B cell (primary cell): ENCODE measurements at places on chromosomes 3 and 15.

- no peak for DNase-seq
Measured at GRCh38 chr3:187183903-187184302, 13.4 kb upstream of the RTP1 start.

DNA sequence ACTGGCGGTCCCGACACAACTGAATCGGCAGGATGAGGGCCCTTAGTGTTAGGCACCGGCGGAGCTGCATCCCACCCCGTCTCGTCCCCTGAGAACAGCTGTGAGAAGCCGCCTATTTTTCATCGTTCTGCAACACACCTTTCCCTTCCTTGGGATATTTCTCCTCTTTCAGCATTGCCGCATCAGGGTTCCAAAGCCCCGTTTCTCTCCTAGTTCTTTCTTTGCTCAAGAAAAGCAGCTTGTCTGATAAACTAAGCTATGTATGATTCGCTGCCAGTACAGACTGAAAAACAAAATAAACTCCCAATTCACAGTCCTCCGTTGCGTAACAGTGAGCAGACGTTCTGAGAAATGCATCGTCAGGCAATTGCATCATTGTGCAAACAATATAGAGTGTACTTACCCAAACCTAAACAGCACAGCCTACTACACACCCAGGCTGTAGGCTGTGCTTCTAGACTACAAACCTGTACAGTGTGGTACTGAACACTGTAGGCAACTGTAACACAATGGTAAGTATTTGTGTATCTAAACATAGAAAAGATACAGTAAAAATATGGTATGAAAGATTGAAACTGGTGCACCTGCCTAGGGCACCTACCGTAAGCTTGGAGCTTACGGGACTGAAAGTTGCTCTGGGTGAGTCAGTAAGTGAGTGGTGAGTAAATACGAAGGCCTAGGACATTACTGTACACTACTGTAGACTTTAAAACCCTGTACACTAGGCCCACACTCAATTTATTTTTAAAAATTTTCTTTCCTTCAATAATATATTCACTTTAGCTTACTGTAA is 8.9 kb upstream of the ADAMTS17 start:
- no peak for DNase-seq

GRCh38 chr15:49622561-49622960 is 1.7 kb downstream of the DTWD1 start:
- DNase-seq: no peak

- no peak for DNase-seq
Measured at GRCh38 chr3:22885039-22885438, 318.1 kb upstream of the UBE2E2 start.

DNA sequence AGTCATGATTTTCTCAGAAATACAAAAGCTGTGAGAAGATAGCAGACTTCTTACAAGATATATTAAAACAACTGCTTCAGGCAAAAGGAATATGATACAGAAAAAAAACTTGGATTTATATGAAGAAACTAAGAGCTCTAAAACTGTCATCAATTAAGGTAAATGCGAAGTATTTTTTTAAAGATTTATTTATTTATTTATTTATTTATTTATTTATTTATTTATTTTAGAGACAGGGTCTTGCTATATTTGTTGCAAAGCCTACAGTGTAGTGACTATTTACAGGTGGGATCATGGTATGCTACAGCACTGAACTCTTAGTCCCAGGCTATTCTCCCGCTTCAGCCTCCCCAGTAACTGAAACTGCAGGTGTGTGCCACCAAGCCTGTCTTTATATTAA is 274.3 kb upstream of the BCHE start:
- DNase-seq: no peak
